Right atrium auricular region (tissue), 2 donors: ENCODE measurements at places on chromosomes 7 and 10. TPM values are rescaled to one million over a fixed set of nuclear protein-coding genes. Genes with fewer than 3 reads are reported as not detected.

DNA sequence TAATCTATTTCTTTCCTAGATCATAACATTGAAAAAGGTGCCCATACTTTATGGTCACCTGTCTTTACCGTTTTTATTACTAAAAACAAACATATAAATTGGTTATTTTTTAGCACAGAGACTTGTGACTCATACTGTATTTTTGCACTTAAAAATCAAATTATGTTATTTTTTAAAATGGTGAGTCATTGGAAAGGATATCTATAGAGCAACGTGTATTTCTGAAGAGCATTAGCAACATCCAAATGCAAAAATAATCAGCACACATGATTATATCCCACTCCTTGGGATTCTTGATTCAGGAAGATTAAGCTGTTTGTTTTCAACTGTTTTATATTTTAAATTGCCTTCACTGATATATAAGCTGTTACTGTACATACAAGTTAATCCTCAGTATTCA lies 40.7 kb upstream of the FMC1 start:
- no peak overlapping the region for H3K4me3 ChIP-seq
- H3K36me3 ChIP-seq: peaks cover 21% of the 10 kb centered on the region
- no peak overlapping the region for H3K27ac ChIP-seq

- peak; percentile 44 for DNase-seq
- H3K4me3 ChIP-seq: no peak overlapping the region
- H3K27ac ChIP-seq: no peak overlapping the region
- H3K27me3 ChIP-seq: no peaks in the 10 kb centered on the region
Measured at GRCh38 chr10:47183704-47184041, 116.3 kb upstream of the GDF10 start.

The CRPPA gene
- 8.0 TPM for total RNA-seq

DNA sequence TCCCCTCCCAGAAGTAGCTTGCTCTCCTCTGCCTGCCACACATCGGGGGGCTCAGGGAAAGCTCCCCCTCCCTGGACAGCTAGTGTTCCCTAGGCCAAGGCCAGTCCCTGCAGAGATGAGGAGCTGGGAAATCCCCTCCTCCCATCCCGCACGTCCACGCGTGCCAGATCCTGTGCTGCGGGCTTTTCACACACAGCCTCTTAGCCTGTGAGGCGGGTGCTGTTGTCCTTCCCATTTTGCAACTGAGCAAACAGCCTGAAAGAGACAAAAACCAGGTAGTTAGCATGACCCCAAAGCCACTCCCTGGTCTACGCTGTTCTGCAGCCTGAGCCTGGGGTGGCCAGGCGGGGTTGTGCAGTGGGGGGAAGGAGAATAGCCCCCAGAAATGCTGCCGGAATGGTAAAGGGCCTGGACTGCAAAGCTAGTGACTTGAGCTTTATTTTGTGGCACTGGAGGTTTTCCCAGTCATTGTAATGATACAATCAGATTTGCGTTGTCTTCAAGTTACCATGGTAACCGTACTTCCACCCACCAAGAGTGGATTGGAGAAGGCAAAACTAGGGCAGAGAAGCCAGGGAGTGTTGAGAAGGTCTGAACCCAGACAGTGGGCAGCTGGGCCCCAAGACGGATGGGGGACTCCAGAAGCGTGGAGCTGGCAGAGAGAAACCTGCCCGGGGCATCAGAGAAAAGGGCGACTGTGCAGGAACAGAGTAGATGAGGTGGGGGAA lies 98.6 kb upstream of the KCTD7 start:
- H3K36me3 ChIP-seq: no peaks in the 10 kb centered on the region
- H3K4me1 ChIP-seq: no peaks in the 10 kb centered on the region
- H3K4me3 ChIP-seq: no peak overlapping the region
- no peaks in the 10 kb centered on the region for H3K27me3 ChIP-seq
- no peak for DNase-seq

- H3K4me3 ChIP-seq: no peak overlapping the region
- H3K4me1 ChIP-seq: no peaks in the 10 kb centered on the region
- no peaks in the 10 kb centered on the region for H3K27me3 ChIP-seq
- no peak for DNase-seq
Measured at GRCh38 chr7:159158125-159158887, 13.6 kb upstream of the VIPR2 start.

DNA sequence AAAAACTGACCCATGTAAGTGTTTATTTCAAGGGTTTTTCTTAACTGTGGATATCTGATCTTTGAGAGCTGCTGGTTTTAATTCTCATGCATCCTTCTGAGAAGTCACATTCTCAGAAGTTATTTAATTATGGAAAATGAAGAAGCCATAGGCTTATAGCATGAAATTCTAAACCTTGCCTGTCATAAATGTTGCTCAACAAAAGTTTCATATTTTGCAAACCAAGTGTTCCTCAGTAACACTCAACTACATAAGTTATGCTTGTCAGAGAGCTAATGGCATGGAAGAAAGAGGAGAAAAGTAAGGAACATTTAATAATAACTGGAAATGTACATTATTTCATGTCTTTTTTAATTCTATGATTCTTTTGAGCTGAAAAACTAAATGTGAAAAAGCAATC lies 78.6 kb upstream of the MPP7 start:
- no peak overlapping the region for H3K27ac ChIP-seq
- no peaks in the 10 kb centered on the region for H3K36me3 ChIP-seq
- no peaks in the 10 kb centered on the region for H3K4me1 ChIP-seq
- no peak for DNase-seq

DNA sequence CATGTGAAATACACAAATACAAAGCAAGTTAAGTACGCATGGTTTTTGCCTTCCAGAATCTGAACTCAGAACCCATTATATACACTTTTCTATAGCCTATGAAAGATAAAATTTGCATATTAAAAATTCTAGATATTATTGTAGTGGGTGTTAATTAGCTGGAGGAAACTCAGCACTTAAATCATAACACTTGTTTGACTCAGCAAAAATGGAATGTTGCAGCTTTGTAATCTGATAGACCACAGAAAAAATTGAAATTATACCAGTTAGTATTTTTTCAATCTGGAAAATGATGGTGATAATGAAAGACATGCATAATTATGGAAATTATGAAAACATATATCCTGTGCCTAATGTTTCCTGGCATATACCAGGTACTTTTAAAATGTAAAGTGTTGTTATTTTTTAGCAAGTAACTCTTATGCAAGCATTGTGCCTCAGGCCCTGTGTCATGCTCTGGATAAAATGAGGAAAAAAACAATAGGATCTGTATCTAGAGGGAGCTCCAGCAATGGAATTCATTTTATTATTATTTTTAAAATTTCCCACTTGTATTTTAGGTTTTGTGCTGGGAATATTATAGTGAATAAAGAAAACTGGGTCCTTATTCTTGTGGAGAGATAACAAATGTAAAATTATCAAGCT lies 490.4 kb upstream of the SEMA3A start:
- H3K4me1 ChIP-seq: no peaks in the 10 kb centered on the region
- no peaks in the 10 kb centered on the region for H3K27me3 ChIP-seq
- H3K4me3 ChIP-seq: no peak overlapping the region
- H3K27ac ChIP-seq: no peak overlapping the region

The SPDYE3 gene
- not detected for total RNA-seq

DNA sequence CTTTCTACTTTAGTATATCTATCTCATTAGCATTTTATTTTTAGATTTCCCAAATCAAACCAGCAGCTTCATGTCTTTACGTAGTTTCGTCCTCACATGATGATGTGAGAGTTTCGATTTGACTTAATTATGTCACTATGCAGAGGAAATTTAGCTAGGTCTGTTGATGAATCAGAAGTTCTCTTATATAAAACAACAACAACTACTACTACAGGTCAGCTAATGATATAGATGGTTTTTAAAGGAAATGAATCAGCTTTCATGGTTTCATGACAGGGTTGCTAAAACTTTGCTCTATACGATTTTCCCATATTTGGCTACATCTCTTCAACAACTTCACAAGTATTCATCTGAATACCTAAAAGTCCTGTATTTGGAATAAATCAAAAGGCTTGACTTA lies 28.6 kb downstream of the JAZF1 start:
- H3K27me3 ChIP-seq: no peaks in the 10 kb centered on the region
- H3K4me1 ChIP-seq: no peaks in the 10 kb centered on the region
- H3K36me3 ChIP-seq: no peaks in the 10 kb centered on the region
- no peak for DNase-seq

DNA sequence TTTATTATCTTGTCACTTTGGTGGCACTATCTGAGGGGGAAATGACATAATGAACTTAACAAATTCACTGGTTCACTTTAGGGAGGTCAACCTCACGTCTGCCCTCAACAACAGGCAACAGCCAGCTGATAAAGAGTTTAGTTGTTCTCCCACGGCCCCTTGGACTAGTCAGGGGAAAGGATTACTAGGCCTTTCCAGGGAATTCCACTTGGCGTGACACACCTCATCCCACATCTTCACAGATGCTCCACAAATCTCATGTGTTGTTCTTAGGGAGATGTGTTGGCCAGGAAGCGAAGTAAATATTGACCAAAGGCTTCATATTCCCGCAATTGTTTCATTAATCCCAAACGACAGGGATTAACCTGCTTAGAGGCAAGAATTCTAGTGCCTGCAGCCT lies 183.5 kb upstream of the CDCA7L start:
- peaks cover 6% of the 10 kb centered on the region for H3K36me3 ChIP-seq
- no peaks in the 10 kb centered on the region for H3K27me3 ChIP-seq
- no peaks in the 10 kb centered on the region for H3K4me1 ChIP-seq
- H3K4me3 ChIP-seq: no peak overlapping the region

DNA sequence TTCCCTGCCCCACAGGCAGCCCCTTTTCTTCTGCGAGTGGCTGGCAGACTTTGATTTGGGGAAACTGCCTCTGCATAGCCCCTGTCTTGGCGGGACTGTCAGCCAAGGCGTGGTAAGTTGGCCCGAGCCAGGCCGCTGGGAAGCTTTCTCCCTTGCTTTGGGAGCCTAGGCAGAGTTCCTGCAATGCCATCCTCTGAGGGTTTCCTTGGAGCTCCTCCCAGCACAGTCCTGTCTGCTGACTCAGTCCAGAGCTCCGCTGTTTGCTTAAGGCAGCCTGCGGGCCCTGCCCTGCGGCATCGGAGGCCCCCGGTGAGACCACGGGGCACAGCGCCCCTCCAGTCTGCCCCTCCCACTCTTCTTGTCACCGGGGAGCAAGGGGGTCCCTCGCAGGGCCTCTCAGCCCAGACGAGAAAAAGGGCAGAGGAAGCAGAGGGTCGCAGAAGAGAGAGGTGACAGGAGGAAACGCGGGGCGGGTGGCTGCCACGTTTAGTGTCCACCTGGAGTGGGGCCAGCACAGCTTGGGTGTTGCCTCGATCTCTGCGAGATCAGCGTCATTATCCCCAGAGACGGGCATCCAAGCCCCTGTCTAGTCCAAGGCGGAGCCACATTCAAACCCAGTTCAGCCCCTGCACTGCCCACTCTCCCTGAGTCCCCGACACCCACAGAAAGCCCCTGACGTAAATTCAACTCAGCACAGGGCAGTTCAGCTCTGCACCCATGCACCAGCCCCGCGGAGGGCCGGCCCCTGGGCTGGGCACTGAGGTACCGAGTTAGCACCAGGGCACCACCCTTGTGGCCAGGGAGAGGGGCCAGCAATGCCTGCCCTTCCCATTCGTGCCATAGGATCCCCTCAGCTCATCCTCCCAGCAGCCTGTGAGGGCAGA lies 59.0 kb upstream of the CHST15 start:
- H3K4me1 ChIP-seq: no peaks in the 10 kb centered on the region
- peak overlapping the region; percentile 35 for H3K27ac ChIP-seq
- no peaks in the 10 kb centered on the region for H3K36me3 ChIP-seq
- no peaks in the 10 kb centered on the region for H3K27me3 ChIP-seq

GRCh38 chr10:63206576-63206975 lies 73.4 kb downstream of the NRBF2 start:
- H3K27me3 ChIP-seq: no peaks in the 10 kb centered on the region
- no peak for DNase-seq
- H3K4me1 ChIP-seq: no peaks in the 10 kb centered on the region

GRCh38 chr7:112254709-112255387 lies 48.4 kb downstream of the ZNF277 start:
- no peaks in the 10 kb centered on the region for H3K27me3 ChIP-seq
- H3K4me1 ChIP-seq: no peaks in the 10 kb centered on the region
- H3K27ac ChIP-seq: no peak overlapping the region
- no peaks in the 10 kb centered on the region for H3K36me3 ChIP-seq
- DNase-seq: no peak

- peak overlapping the region; percentile 57 for H3K4me3 ChIP-seq
- peaks cover 79% of the 10 kb centered on the region for H3K4me1 ChIP-seq
- H3K27me3 ChIP-seq: no peaks in the 10 kb centered on the region
- no peak for DNase-seq
- peak overlapping the region; percentile 82 for H3K27ac ChIP-seq
Measured at GRCh38 chr7:74028321-74028838, 407 bp downstream of the ELN start.

DNA sequence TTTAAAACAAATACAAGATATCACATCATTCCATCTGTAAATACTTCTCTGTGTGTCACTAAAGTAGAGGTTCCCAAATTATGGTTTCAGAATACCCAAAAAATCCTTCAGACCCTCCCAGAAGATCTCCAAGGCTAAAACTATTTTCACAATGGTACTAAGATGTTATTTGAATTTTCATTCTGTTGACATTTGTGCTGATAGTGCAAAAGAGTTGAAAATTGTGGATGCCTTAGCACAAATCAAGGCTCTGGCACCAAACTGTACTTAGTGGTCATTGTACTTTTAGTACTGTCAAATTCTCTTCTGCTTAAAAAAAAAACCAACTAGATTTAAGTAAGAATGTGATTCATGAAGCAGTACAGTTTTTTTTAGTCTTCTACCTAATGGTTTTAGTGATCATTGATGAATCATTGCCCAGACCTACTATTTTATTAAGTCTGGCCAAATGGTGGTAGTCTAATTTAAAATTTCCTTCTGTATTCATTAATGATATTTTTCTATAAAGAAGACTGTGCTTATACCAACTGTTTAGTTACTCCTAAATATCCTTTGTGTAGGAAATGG lies 50.5 kb downstream of the TPST1 start:
- no peak overlapping the region for H3K4me3 ChIP-seq
- no peaks in the 10 kb centered on the region for H3K4me1 ChIP-seq
- no peaks in the 10 kb centered on the region for H3K27me3 ChIP-seq
- no peak overlapping the region for H3K27ac ChIP-seq
- no peaks in the 10 kb centered on the region for H3K36me3 ChIP-seq

The SLC16A12 gene
- 10.0 TPM for total RNA-seq

The PHYHIPL gene
- not detected for total RNA-seq

DNA sequence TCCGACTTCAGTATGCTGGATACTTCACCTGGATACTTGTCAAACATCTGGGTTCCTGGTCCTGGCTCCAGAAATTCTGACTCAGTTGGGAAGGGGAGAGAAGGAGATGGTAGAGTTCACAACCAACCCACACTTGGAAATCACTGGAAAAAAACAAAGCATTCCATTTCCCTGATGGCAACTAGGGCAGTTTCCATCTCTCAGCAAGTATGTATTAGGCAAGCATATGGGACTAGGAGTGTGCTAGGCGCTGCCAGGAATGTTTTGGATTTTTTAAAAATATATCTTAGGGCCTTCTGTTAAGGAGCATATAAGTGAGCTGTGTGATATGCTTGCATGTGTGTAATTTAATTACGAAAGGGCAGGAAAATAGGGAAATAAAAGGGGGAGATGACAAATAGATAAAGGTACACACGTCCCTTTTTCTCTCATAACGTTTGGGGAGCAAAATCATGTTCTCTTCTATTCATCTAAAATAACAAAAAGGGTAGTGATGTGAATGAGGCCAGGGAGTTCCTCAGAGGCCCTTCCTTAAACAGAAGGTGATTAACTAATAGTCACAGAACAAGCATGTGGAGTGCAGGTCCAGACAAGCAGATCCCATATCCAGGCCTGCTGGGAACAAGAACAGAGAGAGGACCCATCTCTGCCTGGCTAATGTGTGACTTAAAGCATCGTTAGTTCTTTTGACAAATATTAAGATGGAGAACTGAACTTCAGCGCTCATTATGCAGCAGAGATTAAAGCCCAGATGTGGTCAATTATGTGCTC lies 64.5 kb upstream of the NFE2L3 start:
- no peaks in the 10 kb centered on the region for H3K36me3 ChIP-seq
- no peaks in the 10 kb centered on the region for H3K27me3 ChIP-seq
- H3K4me1 ChIP-seq: peaks cover 5% of the 10 kb centered on the region
- H3K4me3 ChIP-seq: no peak overlapping the region
